ENCODE measurements at places on chromosomes 13 and 19.
A peak's percentile ranks its signal among the peaks of the same experiment; 100 is the strongest.

DNA sequence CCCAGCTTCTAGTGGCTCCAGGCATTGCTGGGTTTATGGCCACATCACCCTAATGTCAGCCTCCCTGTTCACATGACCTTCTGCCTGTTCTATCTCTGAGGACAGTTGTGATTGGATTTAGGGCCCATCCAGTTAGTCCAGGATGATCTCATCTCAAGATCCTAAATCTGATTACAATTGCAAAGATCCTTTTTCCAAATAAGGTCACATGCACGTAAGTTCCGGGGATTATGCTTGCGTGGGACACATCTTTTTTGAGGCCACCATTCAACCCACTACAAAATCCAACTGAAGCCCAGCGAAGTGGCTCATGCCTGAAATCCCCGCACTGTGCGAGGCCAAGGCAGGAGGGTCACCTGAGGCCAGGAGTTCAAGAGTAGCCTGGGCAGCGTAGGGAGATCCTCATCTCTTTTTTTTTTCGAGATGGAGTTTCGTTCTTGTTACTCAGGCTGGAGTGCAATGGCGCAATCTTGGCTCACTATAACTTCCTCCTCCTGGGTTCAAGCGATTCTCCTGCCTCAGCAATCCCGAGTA, 12.3 kb downstream of the PLD3 start:
- no peak for DNase-seq

DNA sequence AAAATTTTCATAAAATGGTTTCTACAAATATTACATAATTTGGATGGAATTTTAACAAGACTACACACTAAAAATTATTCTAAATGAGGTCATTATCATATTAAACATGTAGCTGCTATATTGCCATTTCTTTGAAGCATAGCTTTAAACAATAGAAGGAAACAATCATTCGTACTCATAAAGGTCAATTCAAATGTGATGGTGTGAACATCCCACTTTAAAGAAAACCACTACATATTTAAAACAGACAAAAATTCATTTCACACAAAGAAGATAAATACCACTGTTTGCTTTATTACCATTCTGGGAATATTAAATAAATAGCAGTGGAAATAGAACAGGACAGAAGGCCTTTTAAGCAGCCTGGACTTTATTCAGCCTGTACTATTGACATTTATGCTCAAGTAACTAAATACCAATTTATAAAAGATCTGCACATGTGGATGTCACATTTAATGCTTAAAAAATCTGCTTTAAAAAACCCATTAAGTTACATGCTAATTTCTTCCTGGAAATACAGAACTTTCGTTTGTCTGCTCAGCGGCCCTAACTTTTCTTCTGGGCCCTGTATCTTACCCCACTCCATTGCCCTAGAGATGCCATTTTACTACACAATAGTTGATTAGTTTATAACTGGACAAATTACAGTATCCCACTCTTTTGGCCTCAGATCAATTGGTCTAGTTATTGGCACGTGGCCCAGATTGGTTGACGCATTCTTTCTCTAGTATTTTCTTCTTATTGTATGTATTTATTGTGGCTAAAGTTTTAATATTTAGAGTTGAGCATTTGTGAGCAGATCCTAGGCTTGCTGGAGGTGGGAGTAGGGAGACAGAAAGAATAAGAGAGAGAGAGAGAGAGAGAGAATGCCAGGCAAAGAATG, 215.1 kb upstream of the SPRY2 start:
- no peak for DNase-seq

GRCh38 chr13:48078251-48078656, 16.6 kb downstream of the MED4 start:
- peak; percentile 45 for DNase-seq

GRCh38 chr19:13099073-13099999, 3.3 kb downstream of the LYL1 start:
- DNase-seq: peak; percentile 83
